ENCODE measurements at places on chromosomes 16 and 17. TPM values are rescaled to one million over a fixed set of nuclear protein-coding genes. Genes with fewer than 3 reads are reported as not detected.

DNA sequence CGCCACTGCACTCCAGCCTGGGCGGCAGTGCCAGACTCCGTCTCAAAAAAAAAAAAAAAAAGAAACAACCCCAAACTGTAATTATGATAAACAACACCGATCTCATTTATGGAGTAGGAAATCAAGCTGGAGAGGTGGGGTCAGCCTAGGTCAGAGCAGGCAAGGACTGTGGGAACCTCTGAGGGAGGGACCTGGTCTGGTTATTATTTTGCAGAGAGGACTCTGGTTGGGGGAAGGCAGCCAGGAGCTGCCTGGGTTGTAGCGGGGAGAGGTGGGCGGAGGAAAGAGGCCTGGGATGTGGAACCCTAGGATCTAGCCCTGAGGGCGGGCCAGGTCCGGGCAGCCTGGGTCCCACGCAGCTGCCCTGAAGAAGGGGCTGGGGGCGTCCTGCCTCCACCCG is 10.9 kb upstream of the HS3ST6 start:
- H3K27me3 ChIP-seq = no peaks in the 10 kb centered on the region
- DNase-seq = no peak
- H3K36me3 ChIP-seq = no peaks in the 10 kb centered on the region
- no peak overlapping the region for H3K27ac ChIP-seq
- peaks cover 6% of the 10 kb centered on the region for H3K4me1 ChIP-seq

DNA sequence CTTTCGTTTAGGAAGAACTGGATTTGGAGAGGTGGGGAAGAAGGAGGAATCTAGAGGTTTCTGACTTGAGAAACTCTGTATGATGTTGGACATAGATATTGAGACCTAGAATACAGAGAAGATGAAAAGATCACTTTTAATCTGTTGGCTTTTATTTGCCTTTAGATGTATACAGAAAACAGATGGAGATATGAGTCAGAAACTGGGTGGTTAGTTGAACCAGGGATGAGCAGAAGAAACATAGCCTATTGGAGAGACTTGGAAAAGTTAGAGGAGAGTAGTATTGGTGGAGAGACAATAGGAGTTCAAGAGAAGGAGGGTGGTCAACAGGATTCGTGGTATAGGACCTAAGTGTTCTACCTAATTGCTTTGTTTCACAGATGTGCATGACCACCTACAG is 5.1 kb downstream of the PHAF1 start:
- no peak overlapping the region for H3K27ac ChIP-seq
- no peak overlapping the region for H3K4me3 ChIP-seq
- H3K4me1 ChIP-seq = peaks cover 19% of the 10 kb centered on the region
- H3K36me3 ChIP-seq = peaks cover 6% of the 10 kb centered on the region
- DNase-seq = no peak

DNA sequence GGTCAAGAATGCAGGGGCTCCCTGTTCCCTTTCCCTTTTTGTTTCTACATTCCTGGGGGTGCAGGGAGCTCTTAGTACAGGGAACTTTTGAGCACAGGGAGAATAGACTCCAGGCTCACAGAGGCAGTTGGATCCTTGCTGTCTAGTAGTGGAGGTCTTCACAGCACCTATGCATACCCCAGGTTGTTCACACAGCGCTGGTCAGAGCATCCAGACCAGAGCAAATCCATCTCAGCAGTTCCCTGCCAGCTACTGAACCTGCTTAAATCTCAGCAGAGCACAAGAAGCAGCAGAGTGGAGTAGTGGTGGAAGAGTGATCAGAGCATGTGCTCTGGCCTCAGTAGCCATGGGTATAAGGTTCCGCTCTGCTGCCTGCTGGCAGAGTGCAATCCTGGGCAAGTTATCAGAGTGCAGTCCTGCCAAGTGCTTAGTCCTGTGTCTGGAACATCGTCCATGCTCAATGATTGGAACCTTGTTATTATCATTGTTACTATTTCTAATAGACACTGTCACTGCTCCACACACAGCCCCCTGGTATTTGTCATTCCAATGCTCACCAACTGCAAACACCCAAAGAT is 220.4 kb downstream of the CBLN1 start:
- no peaks in the 10 kb centered on the region for H3K27me3 ChIP-seq
- H3K27ac ChIP-seq = no peak overlapping the region
- H3K36me3 ChIP-seq = no peaks in the 10 kb centered on the region
- DNase-seq = no peak
- H3K4me3 ChIP-seq = no peak overlapping the region
- H3K4me1 ChIP-seq = no peaks in the 10 kb centered on the region

DNA sequence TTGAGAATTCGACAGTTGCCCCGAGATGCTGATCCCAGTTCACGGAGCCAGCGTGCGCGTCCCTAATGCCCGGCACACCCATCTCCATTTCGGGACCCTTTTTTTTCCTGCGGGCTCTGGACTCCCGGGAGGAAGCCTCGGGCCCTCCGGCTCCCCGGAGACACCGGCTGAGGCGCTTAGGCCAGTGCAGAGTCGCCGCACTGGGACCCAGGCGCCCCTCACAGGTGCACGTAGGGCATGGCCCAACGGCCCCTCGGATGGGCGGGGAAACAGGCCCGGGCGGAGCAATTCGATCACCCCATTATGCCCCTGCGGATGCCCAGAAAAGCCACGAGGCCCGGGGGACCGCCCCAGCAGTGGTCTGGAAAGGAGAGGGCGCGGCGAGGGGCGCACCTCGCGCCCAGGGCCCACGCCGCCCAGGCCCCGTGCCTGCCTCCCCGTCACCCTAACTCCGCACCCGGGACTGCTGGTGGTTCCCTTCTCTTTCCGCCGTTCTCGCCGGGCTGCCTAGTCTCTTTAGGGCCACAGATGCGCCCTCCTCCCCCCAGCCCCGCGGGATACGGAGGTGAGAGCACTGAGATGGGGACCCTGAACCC is 18.5 kb upstream of the ZFHX3 start:
- H3K4me1 ChIP-seq = peaks cover 91% of the 10 kb centered on the region
- H3K36me3 ChIP-seq = no peaks in the 10 kb centered on the region
- peak overlapping the region; percentile 99 for H3K27ac ChIP-seq
- DNase-seq = no peak

DNA sequence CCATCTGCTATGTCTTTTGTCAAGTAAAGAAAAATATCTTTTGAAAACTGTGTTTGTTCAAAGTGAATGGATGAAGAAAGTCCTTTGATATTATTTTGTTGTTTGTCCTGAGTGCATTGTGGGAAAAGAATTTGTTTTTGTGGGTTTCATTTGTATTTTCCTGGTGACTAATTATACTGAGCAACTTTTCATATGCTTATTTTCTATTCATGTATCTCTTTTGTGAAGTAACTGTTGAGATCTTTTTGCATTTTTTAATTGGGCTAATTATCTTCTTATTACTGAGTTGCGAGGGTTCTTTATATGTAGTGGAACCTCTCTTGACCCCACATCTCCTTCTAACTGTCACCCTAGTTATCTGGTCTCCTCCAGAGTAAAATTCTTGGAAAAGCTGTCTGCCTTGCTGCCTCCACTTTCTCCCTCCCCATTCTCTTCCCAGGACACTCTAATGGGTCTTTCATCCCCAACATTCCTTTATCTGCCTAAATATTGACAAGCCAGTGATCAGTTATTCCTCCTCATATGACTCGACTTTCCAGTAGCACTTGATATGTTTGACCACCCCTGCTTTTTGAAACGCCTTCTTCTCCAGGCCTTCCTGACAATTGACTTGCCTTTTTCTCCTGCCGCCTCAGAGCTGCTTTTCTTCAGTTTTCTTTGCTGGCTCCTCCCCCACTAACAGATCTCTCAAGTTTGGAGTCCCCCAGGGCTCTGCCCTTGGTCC is 117.6 kb upstream of the HAS3 start:
- DNase-seq = no peak
- no peak overlapping the region for H3K27ac ChIP-seq
- H3K36me3 ChIP-seq = peaks cover 3% of the 10 kb centered on the region
- H3K27me3 ChIP-seq = no peaks in the 10 kb centered on the region

Gene C1QL1
- total RNA-seq = 1.4 TPM

Gene RASD1
- 1.2 TPM for total RNA-seq

Gene TLCD2
- total RNA-seq = 4.2 TPM

Gene CD300A
- not detected for total RNA-seq

Gene KIF2B
- not detected for total RNA-seq
